ENCODE measurements at places on chromosomes 6 and 20.

- no peak for DNase-seq
Measured at GRCh38 chr20:18717062-18717461, 96.5 kb upstream of the SCP2D1 start.

GRCh38 chr6:118704915-118705314 lies 53.5 kb upstream of the CEP85L start:
- DNase-seq: no peak

DNA sequence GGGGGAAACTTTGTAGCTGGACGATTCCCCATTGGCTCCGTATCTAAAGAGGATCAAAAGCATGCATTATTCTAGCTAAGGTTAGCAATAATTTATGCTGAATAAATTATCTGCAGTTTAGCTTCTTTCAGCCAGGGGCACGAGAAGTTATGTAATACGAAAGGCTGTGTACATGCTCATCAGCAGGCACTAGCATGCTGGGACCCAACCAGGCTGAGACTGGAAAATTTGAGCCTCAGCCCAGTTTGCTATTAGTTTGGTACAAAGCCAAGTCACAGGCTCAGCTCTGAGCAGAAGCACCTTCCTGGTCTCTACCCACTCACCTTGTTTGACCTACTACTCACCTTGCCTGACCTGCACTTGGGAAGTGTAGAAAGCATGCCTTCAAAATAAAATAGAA lies 328.1 kb upstream of the ARID1B start:
- DNase-seq: no peak

DNA sequence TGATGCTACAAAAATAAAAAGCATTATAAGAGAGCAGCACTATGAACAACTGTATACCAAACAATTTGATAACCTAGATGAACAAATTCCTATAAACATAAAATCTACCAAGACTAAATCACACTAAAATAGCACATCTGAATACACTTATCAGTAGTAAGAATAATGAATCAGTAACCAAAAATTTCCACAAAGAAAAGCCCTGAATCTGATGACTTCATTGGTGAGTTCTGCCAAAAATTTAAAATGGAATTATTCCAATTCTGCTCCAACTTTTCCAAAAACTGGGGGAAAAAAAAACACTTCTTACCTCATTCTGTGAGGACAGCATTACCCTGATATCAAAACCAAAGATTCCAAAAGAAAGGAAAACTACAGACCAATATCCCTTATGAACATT lies 206.2 kb downstream of the WDR27 start:
- no peak for DNase-seq

- no peak for DNase-seq
Measured at GRCh38 chr20:57672164-57672563, 37.7 kb downstream of the PMEPA1 start.

- no peak for DNase-seq
Measured at GRCh38 chr6:15490242-15491100, 172.4 kb downstream of the DTNBP1 start.

GRCh38 chr6:2819978-2820377 lies 21.7 kb downstream of the SERPINB1 start:
- DNase-seq: no peak

GRCh38 chr6:11318835-11319813 lies 86.7 kb upstream of the NEDD9 start:
- DNase-seq: no peak

- DNase-seq: no peak
Measured at GRCh38 chr6:154754152-154754551, 20.9 kb downstream of the SCAF8 start.

DNA sequence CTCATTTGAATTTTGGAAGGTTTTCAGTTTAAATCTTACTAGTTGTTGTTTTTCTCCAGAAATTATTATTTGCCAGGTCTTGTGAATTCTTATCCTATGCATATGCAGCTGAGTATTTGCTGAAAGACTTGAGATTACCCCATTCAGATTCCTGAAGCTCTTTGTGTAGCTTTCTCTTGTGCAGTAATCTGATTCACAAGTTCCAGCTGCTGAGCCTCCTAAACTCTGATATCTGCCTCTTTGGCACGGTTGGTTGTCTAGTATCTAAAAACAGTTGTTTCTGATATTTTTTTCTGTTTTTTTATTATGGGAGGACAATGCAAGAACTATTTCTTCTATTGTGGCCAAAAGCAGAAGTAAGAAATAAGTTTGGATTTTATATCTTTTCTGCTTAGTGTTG lies 863.9 kb upstream of the MANEA start:
- no peak for DNase-seq

DNA sequence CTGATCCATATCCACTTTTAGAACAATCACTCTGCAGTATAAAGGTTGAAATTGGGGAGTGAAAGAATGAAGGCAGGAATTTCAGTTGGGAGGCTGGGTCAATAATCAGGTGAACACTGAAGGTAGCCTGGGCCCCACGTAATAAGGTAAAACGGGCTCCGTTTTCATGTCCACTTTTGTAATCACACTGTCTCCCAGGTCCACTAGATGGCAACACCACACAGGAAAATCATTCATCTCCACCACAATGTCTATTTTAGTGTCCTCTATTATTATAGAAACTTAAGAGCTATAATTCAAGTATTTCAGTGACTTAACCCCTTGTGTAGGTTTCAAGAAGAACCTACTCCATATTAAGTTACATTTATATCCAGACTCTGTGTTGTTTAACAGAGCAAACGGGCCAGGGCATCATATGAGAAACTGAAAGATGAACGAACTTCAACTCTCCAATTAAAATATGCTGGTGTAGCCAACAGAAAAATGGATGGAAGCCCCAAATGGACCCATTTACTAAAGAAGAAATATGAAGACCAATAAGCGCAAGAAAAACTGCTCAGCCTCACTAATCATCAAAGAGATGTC lies 45.9 kb upstream of the MC3R start:
- no peak for DNase-seq

DNA sequence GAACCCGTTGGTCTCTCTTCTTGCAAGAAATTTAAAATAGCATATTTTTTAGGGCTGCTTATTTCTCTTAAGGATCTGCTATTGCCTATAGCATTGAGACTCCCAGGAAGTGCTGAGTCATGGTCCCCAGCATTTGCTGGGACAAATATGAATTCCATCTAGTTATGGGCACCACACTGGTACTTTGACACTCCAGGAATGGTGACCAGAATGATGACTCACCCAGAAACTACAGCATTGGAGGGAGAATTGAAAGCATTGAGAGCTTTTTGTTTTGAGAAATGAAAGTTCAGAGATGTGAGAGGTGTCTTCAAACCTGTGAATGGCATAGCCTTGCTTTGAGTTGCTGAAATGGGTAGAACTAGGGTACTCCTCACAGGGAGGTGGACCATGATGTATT lies 699.7 kb downstream of the DHX35 start:
- no peak for DNase-seq
